ENCODE measurements at places on chromosomes 2 and 18.

DNA sequence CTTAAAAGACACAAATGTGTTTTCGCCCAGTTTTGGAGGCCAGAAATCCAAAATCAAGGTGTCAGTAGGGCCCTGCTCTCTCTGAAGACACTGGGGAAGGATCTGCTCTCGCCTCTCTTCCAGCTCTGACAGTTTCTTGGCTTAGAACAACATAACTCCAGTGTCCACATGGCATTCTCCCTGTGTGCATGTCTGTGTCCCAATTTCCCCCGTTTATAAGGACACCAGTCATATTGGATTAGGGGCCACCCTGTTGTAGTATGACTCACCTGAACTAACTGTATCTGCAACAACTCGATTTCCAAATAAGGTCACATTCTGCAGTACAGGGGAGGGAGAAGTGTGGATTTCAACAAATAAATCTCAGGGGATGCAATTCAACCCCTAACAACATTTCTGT lies 263.2 kb downstream of the SS18 start:
- DNase-seq, result no peak

DNA sequence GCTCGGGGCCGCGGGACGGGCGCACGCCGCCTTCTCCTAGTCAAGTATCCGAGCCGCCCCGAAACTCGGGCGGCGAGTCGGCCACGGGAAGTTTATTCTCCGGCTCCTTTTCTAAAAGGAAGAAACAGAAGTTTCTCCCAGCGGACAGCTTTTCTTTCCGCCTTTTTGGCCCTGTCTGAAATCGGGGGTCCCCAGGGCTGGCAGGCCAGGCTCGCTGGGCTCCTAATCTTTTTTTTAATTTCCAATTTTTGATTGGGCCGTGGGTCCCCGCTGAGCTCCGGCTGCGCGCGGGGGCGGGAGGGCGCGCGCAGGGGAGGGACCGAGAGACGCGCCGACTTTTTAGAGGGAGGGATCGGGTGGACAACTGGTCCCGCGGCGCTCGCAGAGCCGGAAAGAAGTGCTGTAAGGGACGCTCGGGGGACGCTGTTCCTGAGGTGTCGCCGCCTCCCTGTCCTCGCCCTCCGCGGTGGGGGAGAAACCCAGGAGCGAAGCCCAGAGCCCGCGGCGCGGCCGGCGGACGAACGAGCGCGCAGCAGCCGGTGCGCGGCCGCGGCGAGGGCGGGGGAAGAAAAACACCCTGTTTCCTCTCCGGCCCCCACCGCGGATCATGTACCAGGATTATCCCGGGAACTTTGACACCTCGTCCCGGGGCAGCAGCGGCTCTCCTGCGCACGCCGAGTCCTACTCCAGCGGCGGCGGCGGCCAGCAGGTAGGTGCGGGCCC lies 617 bp downstream of the FOSL2 start:
- DNase-seq, result no peak

DNA sequence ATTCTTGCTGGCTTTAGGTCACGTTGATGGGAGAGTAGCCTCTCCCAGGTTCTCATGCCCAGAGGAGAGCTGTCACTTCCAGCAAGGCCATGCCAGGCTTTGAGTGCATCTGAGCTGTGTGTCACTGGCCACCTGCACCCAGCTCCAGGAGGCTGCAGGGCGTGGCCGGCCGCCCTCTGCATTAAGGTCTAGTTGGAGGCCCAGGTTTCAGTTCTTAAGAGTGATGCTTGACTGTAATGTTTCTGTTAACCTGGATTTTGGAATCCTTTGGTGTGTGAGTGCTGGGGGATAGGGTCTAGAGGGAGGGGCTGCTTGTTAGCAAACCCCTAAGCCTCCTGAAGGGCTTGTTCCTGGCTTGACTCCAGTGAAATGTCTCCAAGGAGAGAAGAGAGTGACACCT lies 140.1 kb downstream of the ACOXL start:
- DNase-seq, result no peak

DNA sequence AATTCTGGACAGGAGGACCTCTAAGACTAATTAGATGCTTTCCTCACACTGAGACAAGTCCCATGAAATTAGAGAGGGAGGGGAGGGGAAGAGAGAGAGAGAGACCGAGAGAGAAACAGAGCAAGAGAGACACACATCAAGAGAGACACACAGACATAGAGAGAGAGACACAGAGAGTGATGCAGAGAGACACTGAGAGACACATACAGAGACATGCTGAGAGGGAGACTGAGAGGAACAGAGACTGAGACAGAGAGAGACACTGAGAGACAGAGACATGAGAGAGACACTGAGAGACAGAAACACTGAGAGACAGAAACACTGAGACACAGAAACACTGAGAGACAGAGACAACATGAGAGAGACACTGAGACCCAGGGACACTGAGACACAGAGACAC lies 250.8 kb downstream of the TNS1 start:
- DNase-seq, result no peak

DNA sequence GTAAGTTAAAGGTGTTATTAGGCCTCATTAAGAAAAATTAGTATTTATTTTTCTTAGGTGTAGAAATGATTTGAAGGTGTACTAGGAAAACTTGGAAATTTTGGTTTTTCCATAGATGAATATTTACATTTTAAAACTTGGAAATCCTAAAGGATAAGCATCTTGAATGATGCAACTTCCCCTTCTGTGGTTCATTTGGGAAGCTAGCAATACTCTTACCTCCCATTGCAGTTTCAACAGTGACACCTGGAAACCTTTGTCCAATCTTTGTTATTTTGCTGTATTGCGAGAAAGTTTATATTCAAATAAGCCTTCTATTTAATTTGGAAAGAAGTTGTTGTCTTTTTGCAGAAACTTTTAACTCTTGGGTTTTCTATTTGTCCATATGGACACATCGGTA lies 68.5 kb downstream of the ZEB2 start:
- DNase-seq, result no peak

DNA sequence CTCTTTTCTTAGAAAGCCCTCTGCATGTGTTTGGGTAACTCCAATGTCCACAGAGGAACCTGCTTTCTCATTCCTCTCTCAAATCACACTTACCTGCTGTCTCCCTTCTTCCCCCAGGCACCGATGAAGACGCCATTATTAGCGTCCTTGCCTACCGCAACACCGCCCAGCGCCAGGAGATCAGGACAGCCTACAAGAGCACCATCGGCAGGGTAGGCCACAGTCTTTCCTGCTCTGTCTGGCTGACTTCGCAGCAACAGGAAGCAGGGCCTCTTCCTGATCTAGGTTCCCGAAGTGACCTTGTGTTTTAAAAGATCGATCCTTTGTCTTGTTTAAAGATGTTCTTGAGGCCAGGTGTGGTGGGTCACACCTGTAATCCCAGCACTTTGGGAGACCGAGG lies 25.0 kb upstream of the GMCL1 start:
- DNase-seq, result no peak

DNA sequence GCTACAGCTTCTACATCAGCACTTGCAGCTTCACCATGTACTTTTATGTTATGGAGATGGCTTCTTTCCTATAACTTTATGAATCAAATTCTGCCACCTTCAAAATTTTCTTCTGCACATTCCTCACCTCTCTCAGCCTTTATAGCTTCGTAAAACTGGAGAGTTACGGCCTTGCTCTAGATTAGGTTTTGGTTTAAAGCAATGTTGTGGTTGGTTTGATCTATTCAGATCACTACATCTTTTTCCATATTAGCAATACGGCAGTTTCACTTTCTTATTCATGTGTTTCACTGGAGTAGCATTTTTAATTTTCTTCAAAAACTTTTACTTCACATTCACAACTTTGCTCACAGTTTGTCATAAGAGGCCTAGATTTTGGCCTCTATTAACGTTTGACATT lies 242.9 kb upstream of the GYPC start:
- DNase-seq, result no peak

DNA sequence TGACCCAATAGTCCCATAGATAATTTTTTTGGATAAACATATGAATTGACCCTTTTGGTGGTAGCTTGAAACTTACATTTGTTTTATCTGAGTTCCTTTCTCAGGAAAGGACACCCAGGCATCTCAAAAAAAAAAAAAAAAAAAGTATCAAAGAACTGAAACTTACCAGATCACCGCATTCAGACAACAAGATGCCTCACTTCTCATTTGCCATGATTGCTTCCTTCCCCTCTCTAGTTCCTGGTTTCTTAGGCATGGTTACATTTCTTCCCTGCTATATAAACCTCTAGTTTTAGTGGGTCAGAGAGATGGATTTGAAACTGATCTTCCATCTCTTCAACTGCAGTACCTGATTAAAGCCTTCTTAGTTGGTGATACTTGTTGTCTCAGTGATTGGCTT lies 240.1 kb downstream of the ACKR3 start:
- DNase-seq, result no peak

- DNase-seq, result peak; percentile 16
Observed at GRCh38 chr2:191115391-191115790, 35.4 kb downstream of the STAT4 start.

DNA sequence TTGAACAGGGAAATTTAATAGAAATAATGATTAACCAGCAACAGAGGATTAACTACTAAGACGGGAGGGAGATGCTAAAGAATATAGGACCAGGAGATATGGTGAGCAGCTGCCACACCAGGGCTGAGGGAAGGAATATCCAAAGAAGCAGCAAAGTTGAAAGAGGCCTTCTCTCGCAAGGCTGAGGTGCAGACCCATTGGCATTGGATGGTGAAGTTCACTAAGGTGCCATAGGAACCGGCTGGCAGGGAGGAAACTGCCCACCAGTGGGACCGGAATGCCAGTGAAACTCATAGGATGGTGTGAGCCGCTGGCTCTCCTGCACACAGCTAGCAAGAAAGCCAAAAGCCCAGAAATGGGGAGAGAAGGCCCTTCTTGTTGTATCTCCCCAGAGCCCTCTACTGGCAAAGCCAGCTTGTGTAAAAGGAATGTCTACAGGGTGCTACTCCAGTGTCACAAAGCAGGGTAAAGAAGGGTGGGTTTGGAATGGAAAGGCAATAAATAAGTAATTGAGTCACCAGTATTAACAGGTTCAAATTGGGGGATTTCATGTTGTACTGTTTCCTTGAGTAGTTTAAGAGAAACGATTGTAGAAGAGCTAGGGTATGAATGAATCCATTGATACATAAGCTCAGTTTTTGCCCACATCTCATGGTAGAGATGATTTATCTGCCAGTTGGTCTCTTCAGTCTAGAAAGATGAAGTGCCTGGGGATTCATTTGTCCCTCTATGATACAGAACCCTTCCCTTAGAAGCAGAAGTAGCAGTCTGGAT lies 36.0 kb downstream of the FARP2 start:
- DNase-seq, result no peak
